ENCODE measurements at places on chromosomes 2 and 18.

- DNase-seq = no peak
Observed at GRCh38 chr2:40844353-40845277, 392.7 kb upstream of the SLC8A1 start.

DNA sequence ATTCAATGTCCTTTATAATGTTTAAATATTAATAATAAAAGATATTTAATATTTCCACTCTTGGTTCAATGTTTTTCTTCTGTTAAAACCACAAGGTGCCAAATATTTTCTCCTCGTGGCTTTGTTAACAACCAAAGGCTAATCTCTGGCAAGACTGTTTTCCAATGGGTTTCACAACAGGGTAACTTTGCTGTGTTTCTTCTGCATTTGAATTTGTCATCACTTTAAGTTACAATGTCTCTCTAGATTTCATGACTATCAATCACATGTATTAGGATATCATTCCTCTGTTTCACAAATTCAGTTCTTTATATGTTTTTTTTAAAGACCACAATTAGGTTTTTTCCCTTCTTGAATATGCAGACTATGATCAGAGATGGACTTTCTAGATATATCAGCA is 469.8 kb upstream of the ACVR2A start:
- no peak for DNase-seq

- DNase-seq = no peak
Observed at GRCh38 chr2:36097022-36097421, 258.6 kb upstream of the CRIM1 start.

DNA sequence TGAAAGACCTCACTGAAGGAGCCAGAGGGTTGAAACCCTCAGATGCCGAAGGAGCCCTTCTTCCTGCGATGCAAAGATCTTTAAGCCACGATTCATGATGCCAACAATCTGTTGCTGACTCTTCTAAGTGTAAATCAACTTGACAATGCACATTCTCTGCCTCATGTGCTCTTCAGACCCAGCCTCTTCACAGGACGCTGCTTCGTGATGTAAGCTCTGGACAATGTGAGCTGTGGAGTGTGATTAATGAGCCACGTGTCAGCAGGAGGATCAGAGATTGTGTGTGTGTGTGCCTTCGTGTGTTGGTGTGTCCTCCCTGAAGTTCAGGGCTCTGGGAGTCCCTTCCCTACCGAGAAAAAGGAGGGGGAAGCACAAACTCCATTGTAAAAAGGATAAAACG is 26.5 kb upstream of the TWIST2 start:
- DNase-seq = no peak

- DNase-seq = no peak
Observed at GRCh38 chr2:72604468-72604867, 221.4 kb downstream of the EXOC6B start.

GRCh38 chr2:72126186-72127100 is 21.2 kb downstream of the CYP26B1 start:
- no peak for DNase-seq

GRCh38 chr2:164642268-164642667 is 21.0 kb upstream of the GRB14 start:
- DNase-seq = no peak

- no peak for DNase-seq
Observed at GRCh38 chr2:3492951-3493614, 26.2 kb downstream of the ADI1 start.

GRCh38 chr18:46174342-46175041 is 70.3 kb downstream of the HAUS1 start:
- DNase-seq = peak; percentile 59

DNA sequence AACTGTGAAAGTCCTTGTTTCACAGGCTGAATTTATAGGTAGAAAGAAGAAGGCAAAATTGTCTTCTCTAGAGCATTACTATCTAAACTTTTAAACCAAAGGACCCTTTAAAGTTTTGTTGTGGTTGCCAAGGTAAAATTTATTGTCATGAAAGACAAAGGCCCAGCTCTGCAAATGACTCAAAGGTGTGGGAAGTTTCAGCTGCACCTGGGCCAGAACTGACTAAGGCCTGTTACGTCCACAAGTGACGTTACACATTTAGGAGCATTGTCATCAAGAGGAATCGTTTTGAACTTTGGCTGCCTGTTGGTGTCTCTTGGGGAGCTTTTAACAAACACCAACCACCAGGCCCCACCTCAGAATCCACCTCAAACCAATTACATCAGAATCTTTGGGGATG is 8.1 kb upstream of the DSC3 start:
- DNase-seq = no peak

DNA sequence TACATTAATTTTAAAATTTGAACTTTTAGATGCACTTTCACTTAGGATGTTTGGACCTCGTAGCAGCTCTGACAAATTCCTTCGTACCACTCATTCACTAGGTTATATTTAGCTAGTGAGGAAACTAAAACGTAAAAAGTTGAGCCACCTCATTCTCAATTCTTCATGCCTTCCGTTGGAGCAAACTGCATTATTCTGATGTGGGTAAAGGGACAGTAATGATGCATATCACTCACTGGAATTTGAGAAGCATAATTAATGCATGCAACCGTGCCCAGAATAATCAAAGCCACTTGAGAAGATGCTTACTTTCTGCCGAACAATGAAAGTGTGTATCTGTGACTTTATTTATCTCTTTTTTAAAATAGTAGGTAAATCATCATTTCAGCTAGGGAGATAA is 2.2 kb downstream of the CNOT9 start:
- DNase-seq = no peak

DNA sequence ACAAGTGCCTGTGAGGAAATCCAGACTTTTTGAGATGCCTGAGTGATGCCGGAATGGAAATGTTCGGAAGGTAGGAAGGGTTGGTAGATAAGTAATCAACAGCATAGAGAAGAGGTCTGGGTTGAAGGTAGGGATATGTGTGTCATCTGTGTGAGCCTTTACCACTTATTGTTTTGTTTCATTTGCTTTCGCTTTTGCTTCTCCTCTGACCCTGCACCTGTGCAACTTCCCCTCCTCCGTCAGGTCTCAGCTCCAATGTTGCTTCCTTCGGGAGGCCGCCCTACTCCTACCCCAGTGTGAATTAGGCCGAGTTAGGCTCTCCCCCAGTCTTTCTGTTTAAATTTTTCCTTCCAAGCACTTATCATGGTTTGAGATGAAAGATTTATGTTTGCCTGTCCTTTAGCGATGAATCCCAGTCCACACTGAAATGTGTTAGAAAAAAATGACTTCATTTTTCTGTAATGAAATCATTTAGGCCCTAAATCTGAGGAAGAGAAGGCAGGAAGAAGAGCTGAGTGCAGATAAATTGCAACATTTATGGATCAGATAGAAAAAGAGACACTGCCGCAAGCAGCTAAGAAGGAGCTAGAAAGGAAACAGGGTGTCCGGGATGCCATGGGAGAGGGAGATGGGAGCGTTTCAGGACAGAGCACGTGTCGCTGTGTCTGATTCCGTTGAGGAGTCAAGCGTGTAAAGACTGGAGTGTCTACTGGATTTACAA is 139.6 kb upstream of the PELI1 start:
- DNase-seq = peak; percentile 22

DNA sequence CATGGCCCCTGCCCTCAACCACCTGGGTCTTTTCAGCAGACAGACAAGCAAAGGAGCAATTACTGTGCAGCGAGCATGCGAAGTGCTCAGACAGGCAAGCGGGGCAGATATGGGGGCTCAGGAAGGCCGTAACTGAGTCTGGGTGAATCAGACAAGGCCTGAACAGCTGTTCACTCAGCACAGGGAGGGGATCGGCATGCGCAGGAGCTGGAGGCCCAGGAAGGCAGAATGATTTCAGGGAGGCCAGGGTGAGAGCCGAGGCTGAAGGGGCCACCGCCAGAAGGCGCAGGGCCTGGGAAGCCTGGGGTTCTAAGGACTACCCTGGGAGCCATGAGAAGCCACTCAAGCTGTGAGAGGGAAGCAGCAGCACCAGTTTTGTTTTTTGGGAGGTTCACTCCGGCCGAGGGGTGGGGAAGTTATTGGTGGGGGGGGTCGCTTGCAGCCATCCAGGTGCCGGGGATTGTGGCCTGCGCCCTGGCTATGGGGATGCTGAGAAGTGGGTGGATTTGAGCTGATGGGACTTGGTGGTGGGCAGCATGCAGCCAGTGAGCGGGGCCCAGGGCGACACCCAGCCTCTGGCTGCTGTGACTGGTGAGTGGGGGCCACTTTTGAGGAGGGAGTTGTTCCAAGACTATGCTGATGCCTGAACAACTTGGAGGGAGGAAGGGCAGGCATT is 132.2 kb downstream of the TSN start:
- no peak for DNase-seq

DNA sequence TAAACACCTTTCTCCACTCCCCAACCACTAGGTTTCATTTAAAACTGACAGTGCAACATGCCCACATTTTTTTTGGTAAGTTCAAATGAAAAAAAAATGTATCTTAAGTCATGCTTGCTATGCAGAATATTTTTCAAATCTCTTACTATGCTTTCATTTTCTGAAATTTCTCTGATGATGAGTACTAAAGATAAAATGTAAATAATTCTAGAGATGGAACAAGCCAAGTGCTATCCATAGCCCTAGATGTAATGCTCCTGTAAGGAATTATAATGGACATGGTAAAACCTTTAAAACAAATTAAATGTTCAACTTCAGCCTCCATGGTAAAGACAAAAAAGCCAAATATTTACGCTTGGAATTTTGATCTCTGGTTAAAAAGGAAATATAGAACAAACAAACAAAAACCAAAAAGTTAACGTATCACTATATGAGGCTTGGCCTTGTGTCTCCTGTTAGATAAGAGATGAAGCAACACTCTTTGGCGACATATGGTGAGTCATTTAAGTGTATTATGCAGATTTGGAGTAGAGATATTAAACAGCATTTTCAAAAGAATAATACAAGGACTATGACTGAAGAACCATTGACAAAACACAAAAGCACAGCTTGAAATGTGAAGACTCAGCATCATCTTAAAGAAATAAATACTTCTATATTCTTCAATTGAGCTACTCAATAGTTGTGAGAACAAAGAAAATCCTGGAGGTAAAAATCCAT is 392.0 kb upstream of the LYPD1 start:
- no peak for DNase-seq

- no peak for DNase-seq
Observed at GRCh38 chr2:188395903-188396689, 104.4 kb downstream of the GULP1 start.

- peak; percentile 46 for DNase-seq
Observed at GRCh38 chr2:64655018-64655664, 1.4 kb upstream of the SERTAD2 start.

GRCh38 chr18:68241881-68242280 is 473.0 kb downstream of the TMX3 start:
- DNase-seq = no peak

DNA sequence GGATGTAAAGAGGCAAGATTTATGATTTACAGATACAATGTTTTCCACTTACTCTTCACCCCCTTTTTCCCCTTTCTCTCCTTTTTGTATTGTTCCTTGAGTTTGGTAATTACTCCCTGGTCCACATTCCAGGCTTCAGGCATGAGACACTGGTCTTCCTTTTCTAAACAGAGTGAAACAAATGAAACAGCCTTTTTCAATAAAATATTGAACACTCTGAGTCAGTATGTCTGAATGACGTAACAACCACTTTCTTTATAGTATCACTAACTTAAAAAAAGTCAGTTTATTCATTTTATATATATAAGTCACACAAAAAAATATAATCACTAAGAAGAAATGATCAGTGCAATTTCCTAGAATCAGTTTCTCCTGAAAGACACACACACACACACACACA is 79.7 kb downstream of the STRN start:
- no peak for DNase-seq

GRCh38 chr18:10840743-10841142 is 308.6 kb downstream of the PIEZO2 start:
- no peak for DNase-seq

GRCh38 chr2:185279999-185280398 is 458.6 kb upstream of the FSIP2 start:
- DNase-seq = no peak

DNA sequence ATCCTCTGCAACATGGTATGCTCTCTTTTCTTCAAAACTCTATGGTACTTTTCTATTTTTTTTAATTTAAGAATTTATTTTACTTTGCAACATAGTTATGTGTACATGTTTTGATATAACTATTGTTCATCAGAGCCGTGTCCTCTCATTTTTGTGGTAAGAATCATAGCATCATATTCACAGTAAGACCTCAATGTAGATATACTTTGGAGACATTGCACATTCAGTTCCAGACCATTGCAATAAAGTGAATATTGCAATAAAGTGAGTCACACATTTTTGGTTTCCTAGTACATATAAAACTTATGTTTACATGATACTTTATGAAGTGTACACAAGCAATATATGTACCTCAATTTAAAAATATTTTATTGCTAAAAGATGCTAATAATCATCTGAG is 22.7 kb upstream of the LINC00305 start:
- no peak for DNase-seq

DNA sequence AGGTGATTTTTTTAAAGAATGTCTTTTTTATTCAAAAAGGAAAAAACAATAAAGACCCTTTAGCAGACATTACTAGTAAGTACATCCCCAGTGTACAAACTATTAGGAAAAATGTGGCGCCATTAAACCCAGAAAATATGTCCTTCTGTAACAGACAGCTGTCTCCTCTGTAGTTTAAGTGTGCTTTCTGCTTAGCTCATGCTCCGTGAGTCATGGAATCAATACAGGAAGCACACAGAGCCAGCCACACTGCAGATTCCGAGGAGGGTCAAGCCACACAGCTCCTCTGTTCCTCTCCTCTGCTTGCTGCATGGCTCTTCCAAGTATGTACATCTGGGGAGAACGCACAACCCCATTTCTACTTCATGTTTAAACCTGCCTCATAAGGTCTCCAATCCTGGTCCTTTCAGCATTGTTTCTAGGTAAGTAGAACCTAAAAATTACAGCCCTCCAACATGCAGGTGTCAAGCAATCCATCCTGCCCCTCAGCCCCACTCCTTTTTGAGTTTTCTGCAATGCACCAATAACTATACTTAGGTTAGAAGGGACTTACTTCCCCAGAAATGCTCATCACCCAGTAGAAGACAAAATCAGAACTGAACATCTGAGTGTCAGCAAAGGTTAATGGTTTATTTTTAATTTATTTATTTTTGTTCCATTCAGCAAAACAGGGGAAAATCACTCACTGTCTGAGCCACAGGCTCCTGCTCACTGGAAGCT is 37.5 kb downstream of the ACVR1 start:
- DNase-seq = peak; percentile 17

DNA sequence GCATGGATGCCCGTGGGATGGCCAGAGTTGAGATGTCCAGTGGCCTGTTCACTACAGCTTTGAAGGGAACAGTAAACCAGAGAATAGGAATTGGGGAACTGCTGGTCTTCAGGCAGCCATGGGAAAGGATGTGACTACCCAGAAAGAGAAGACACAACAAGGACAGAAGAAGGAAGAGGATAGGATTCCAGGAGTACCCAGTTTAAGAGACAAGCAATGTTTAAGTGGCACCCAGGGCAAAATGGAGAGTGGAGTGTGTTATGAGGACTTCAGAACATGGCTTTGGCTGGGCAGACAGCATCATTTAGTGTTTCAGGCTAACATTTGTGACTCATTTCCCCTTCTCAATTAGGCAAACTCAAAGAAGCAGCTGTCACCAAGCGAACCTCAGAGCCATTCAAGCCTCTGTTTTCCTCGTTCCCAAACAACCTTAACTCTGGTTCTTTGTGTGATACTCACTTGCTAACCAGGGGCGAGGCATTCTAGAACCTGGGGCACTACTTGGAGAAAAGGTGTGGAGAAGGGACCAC is 4.0 kb upstream of the FAM124B start:
- no peak for DNase-seq

- DNase-seq = no peak
Observed at GRCh38 chr2:213500881-213501280, 216.6 kb downstream of the SPAG16 start.

- no peak for DNase-seq
Observed at GRCh38 chr2:101089419-101089818, 61.8 kb downstream of the TBC1D8 start.

All from stimulated activated CD4-positive, alpha-beta T cell treated with anti-CD3 and anti-CD28 coated beads, Interleukin-4, amount 100 ng/mL, for 24 hours (primary cell).